ENCODE measurements at places on chromosomes 1 and 21. TPM values are rescaled to one million over a fixed set of nuclear protein-coding genes. Genes with fewer than 3 reads are reported as not detected.

Gene ILDR2
- 1.2 TPM for total RNA-seq

Gene PHC2
- total RNA-seq, result 16.4 TPM

Gene BLACAT1
- not detected for total RNA-seq

Gene LDLRAP1
- total RNA-seq, result 10.8 TPM

Gene COG2
- total RNA-seq, result 39.0 TPM

Gene COL6A1
- total RNA-seq, result 0.11 TPM

Gene SH3D21
- total RNA-seq, result 9.9 TPM

Gene FALEC
- 1.1 TPM for total RNA-seq

Gene C1orf141
- total RNA-seq, result not detected

Gene TFF3
- not detected for total RNA-seq

Gene PADI1
- total RNA-seq, result not detected

Gene ZBED6
- 31.4 TPM for total RNA-seq

Gene NCMAP
- total RNA-seq, result not detected

Gene CD1E
- total RNA-seq, result not detected

Gene C1orf122
- 19.9 TPM for total RNA-seq

Gene PCAT6
- 0.83 TPM for total RNA-seq

Gene COL24A1
- not detected for total RNA-seq

Gene FCGR3A
- 0.24 TPM for total RNA-seq

Gene C1orf216
- 5.8 TPM for total RNA-seq

Gene GJB4
- total RNA-seq, result not detected

Gene TRAF3IP3
- total RNA-seq, result 166 TPM

Gene PODN
- total RNA-seq, result not detected

Gene IVL
- total RNA-seq, result not detected

Gene TDRD5
- not detected for total RNA-seq

Gene INTS7
- total RNA-seq, result 19.9 TPM

Gene GBP1
- 24.0 TPM for total RNA-seq

Gene NCF2
- 101 TPM for total RNA-seq

Gene DIO1
- total RNA-seq, result not detected

Gene FAM131C
- total RNA-seq, result not detected

Gene C1QA
- total RNA-seq, result not detected
